ENCODE measurements at places on chromosomes 2 and 18.

GRCh38 chr2:15073664-15074063 is 441.1 kb downstream of the LRATD1 start:
- DNase-seq: no peak

DNA sequence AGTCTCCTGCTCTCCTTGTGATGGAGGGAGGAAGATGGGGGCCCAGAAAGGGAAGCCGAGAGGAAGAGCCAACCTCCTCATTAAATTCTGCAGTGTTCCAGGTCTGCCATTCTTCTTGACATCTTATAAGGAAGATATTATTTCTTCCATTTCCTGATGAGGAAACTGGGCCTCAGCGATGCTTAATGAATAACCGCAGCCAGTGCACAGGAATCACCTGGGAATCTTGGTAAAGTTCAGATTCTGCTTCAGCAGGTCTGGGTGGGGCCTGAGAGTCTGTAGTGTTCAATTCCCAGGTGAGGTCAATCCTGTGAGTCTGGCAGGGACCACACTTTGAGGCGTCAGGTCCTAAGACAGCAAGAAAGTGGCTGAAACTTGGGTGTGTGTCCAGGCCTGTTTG is 17.3 kb downstream of the PCARE start:
- no peak for DNase-seq

DNA sequence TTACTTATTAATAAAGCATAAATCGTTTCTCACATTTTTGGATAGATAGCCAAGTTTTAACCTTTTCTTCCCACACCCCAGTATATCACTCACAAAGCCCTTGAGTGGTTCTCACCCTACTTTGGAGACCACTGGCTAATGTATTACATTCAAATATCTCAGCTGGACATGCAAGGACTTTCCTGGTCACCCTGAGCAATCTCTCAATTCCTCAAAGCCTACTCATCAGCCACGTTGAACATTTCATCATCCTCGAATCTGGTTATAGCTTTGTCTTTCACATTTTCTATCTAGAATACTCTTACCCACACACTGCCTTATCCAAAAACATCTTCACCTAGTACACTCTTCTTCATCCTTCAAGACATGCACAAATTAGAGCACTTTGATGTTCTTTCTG is 71.1 kb upstream of the MAPRE2 start:
- DNase-seq: no peak

DNA sequence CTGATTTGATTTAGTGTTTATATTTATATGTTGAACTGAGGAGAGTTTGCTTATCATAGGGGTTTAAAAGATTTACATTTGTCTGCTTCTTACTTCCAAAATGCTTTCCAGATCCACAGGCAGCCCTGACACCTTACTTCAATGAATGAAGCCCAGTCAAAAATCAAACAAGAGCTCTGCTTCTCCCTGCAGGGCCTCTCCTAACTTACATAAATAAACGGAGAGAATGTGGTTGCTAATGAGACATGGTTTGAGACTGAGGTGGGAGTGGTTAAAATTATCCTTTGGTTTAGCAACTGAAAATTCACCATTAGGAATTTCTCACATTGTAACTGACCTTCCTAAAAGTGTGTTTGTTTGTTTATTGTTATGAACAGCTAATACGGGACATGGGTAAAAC is 612.3 kb upstream of the FANCL start:
- no peak for DNase-seq

GRCh38 chr18:72652990-72653593 is 109.0 kb upstream of the CBLN2 start:
- no peak for DNase-seq

- no peak for DNase-seq
Observed at GRCh38 chr18:44411976-44412375, 268.7 kb upstream of the SETBP1 start.
